ENCODE measurements at places on chromosomes 1 and 21. TPM values are rescaled to one million over a fixed set of nuclear protein-coding genes. Genes with fewer than 3 reads are reported as not detected.
A peak's percentile ranks its signal among the peaks of the same experiment; 100 is the strongest.

- no peak for DNase-seq
Measured at GRCh38 chr21:25813917-25814316, 79.1 kb downstream of the GABPA start.

GRCh38 chr1:151157067-151157531 is 650 bp downstream of the TNFAIP8L2 start:
- DNase-seq = no peak

DNA sequence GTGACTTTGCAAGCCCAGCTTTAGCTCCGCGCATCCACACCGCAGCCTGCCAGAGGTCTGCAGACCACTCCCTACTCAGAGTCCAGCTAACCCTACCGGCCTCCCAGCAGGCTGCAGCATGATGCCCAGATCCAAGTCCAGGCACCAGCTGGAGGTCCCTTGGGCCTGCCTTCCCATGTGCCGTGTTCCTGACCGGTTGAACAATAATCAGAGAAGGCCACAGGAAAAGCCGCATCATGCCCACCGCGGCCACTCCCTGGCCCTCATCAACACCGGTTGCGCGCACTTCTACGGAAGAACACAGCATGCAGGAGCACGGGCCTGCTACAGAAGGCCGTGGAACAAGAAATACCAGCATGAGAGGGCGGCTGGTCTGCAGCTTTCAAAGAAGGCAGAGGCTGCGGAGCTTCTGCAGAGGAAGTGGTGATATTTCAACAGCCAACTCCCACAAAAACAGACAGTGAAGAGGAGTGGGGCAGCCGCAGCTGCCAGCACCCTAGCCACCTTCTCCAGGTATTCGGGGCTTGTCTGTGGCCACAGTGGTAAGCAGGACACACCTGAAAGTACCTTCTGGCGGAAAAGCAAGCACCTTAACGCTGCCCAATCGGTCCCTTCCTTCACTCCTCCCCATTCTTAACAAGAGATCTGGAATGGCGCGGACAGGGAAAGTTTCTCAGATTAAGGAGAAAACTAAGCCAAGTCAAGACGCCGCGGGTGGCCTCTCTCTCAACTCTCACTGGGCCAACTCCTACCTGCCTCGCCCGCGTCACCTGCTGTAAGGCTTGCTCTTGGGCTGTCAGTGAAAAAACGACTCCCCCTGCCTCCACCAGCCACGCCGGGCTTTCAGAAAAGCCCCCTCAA is 1.5 kb downstream of the PGBD5 start:
- DNase-seq = peak; percentile 64

DNA sequence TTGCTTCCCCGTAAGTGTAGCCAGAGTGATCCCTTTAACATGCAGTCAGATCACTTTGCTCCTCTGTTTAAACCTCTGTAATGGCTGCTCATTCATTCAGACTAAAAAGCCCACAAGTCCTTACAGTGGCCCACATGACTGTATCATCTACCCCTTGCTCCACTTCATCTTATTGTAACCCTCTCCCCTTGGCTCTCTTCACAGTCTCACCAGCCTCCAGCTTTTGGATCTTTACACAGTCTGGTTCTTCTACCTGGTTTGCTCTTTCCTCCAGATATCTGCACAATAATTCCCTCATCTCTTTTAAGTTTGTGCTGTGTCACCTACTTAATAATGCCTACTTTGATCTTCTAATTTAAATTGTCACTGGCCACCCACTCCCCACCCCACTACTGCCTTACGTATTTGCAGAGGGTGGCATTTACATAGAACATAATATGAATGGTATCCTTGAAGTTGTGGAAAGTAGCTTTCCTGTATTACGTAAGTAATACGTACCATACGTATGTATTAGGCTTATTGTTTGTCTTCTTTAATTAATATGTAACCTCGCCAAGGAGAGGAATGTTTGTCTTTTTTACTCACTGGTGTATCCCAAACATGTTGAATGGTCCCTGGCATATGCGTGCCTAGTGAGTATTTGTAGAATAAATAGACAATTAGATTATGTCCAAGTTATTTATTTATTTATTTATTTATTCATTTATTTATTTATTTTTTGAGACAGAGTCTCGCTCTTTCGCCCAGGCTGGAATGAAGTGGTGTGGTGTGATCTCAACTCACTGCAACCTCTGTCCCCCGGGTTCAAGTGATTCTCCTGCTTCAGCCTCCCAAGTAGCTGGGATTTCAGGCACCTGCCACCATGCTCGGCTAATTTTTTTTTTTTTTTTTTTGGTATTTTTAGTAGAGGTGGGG is 48.6 kb downstream of the TSNAX start:
- no peak for DNase-seq

- no peak for DNase-seq
Measured at GRCh38 chr21:32698971-32699693, 28.7 kb downstream of the SYNJ1 start.

- no peak for DNase-seq
Measured at GRCh38 chr1:32142446-32143301, 34.8 kb downstream of the KPNA6 start.

DNA sequence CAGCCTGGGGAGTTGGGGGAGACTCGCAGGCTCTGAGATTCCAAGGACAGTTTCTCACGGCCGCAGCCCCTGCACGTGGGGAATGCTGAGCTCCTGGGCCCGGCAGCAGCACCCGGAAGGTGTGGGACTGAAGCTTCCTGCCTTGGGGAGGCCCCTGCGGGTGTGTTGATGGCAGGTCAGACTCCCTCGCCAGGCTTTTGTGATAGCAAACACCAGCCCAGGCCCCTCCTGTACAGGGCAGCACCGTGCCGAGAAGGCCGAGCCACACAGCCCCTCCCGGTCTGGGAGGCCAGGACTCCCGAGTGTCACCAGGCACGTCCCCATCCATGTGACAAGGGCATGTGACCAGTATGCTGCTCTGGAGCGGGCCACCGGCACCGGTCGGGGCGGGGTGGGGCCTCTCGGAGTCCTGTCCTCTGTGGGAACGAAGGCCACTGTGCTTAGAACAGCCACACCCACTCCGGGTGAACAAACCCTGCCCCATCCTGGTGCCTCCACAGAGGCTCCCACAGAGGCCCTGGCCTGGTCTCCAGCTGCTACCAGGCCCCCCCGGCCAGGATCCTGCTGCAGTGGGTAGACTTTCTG is 31.1 kb upstream of the ARHGEF16 start:
- DNase-seq = no peak

DNA sequence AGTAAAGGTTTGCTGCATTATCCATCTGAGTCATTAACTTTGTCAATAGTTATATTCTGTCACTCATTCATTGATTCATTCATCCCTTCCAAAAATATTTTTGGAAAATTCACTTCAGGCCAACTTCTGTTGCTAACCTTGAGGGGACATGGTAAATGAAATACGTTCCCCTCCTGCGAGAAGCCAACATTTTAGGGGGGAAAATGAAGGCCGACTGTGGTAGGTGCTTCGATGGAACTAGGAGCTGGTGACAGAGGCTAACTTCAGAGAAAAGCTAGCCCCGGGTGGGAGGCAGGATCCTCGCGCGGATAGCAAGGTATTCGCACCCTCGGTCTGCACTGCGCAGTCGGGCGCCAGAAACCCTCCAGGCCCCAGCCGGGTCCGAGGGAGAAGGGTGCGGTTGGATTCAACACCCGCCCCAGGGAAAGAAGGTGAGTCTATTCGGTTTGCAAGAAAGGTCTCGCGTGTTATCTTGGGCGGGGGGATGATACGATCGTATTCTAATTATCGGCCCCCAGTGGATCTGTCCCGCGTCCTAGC is 646 bp upstream of the RRP15 start:
- no peak for DNase-seq

DNA sequence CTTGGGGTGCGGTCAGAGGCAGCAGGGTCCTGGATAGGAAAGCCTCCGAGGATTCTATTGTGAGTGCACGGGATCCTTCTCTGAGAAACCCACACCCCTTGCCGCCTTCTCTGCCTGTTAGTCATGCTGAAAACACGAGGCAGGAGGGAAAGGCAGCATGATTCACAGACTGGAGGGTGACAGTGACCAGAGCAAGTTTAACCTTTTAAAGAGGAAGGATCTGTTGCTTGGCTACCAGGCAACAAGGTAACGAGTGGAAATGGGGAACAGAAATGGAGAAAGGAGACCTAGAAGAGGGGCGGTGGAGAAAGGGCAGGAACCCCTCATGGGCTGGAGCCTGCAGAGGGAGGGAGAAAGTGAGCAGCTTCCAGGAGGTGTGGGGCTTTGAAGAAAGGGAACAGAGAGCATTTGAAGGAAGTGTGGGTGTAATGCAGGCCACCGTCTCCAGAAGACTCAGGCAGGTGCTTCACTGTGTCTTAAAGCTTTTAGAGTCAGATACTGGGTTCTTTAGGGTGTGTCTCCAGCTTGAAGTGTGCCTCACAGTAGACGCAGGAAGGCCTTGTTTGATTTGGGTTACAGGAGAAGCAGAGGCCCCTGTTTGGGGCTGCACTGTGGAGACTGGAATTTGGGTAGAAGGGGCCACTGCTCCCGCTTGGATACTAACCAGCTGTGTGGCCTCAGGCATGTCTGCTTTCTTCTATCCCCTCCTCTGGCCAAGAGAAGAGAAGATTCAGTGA is 19.1 kb downstream of the OPTC start:
- DNase-seq = no peak

DNA sequence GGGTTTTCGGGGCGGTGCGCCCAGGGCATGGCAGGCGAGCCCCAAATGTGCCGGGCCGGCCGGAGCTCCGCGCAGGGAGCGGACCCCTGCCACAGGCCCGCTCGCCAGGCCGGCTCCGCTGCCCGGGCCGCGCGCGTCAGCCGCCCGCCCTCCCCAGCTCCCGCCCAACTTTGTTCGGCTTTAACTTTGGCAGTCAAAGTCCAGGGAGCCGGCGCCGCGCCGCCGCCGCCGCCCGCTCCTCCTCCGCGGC is 488 bp downstream of the SLC35D1 start:
- peak; percentile 68 for DNase-seq

GRCh38 chr1:43505077-43505780 is 25.5 kb upstream of the PTPRF start:
- DNase-seq = no peak

DNA sequence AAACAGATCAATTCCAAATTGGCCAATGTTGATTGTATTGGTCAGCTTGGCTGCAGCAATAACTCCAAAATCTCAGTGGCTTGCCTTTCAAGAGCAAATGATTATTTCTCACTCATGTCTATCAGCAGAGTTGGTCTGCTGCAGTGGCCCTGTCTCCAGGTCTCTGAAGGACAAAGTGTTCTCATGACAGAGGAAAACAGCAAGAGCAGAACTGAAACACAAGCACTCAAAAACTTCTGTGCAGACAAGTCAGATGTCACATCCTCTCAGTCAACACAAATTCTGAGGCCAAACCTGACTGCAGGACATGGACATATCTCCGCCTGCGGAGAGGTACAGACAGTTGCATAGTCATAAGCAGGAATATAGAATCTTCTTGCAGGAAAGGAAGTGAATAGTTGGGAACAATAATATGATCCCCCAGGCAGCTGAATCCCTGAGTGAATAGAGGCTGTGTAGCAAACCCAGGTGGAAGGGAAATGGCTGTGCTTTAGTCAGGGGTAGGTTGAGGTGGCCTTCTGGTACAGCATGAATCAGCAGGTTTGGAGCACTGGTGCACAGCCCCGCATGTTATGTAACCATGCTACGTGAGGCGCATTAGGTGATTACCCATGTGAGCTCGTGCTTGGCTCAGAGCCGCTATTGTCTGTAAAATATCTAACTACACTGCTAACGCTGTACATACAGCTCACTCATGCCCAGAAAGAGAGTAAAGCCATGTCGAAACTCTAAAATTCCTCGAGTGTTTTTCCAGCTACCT is 17.1 kb upstream of the UBE2U start:
- no peak for DNase-seq

DNA sequence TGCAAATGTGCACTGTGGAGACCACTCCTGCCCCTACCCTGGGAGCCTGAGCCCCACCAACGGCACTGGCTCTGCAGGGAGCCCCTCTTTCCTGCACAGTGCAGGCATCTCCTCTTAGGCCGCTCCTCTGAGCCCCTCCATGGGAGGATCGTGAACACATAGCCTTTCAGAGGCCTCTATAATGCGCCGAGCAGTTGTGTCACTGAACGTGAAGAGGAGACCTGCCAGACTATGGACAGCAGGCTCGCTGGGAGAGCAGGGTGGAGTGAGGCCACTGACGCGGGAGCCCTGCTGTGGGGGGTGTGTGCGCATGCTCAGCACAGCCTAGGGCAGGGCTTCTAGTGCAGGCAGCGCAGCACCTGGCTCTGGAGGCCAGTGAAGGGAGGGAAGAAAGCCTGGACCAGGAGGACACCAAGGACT is 151.3 kb upstream of the COL6A1 start:
- no peak for DNase-seq

DNA sequence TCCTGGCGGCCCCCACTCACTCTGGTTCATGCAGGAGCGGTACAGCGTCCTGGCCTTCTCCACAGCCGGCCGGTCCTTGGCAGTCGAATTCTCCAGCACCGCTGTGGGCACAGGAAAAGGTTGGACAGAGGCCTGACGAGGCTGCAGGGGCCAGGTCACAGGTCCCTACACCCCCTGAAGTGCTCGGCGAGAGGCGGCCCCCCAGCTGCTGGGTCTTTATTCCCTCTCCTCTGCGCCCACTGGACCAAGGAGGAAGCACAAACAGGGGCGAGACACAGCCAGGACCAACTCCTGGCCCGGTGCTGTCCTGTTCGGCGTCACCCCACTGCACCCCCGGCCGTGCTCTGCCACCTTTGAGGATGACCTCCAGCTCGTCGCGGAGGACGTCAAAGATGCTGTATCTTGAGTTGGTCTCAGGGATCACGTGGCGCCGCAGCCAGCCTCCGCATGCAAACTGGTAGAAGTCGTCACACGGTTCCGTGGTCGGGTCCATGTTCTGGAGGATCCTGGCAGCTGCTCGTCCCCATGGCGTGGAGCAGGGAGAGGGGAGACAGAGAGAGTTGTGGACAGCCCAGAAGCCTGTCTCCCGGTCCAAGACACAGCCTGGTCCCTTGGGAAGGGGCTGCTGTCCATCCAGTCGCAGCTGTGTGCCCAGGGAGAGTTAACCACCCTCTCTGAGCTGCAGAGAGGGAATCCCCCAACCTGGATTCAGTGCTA is 22.9 kb downstream of the PRXL2B start:
- no peak for DNase-seq

GRCh38 chr1:223037845-223038244 is 105.2 kb downstream of the TLR5 start:
- no peak for DNase-seq

The ZFP69B gene
- 17.1 TPM for total RNA-seq

The FCRL4 gene
- total RNA-seq = not detected

The SYNC gene
- total RNA-seq = not detected

The PTGER3 gene
- total RNA-seq = under 0.01 TPM

The KLF17 gene
- not detected for total RNA-seq

The F13B gene
- not detected for total RNA-seq

Data from neural progenitor cell (in vitro differentiated cells).